ENCODE measurements at places on chromosomes 5 and 9.

DNA sequence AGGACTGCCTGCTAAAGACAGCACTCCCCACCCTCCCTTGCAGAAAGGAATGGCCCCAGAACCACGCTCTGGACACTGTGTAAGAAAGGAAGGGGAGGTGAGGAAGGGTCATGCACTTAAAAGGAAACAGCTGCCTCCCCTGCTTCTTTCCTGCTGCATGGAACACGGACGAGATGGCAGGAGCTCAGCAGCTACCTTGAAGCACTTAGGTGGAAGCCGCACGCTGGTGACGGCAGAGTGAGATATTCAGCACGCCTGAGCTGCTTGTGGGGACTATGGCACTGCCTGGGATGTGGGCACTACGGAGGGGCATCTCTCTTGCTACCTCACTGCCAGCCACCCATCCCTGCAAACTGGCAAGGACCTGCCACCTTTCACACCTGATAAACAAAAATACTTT, 101.5 kb downstream of the VAV2 start:
- no peak for DNase-seq

DNA sequence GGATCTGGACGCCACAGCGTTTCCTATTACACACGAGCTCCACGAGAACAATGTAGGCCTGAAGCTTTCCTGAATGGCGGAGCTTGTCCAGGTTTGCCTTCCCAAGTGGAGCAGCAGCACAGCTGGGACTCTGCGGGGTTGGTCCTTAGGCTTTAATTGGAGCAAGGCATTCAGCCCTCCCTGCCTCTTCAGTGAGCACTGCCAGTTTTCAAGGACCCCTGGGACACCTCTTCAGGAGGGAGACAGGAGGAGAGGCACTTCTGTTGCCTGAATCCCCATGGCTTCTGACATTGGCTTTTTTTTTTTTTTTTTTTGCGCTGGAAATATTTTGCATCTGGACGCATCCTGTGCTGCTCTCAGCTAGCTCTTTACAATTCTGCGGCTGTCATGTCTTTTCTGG, 179.4 kb downstream of the SEMA6A start:
- no peak for DNase-seq

- DNase-seq, result no peak
Measured at GRCh38 chr5:34556509-34556782, 99.7 kb upstream of the RAI14 start.

- no peak for DNase-seq
Measured at GRCh38 chr5:159972538-159973362, 36.2 kb upstream of the TTC1 start.

- DNase-seq, result no peak
Measured at GRCh38 chr9:121217609-121218292, 16.1 kb upstream of the RAB14 start.

- peak; percentile 5 for DNase-seq
Measured at GRCh38 chr5:174309131-174309795, 263.8 kb downstream of the NSG2 start.

DNA sequence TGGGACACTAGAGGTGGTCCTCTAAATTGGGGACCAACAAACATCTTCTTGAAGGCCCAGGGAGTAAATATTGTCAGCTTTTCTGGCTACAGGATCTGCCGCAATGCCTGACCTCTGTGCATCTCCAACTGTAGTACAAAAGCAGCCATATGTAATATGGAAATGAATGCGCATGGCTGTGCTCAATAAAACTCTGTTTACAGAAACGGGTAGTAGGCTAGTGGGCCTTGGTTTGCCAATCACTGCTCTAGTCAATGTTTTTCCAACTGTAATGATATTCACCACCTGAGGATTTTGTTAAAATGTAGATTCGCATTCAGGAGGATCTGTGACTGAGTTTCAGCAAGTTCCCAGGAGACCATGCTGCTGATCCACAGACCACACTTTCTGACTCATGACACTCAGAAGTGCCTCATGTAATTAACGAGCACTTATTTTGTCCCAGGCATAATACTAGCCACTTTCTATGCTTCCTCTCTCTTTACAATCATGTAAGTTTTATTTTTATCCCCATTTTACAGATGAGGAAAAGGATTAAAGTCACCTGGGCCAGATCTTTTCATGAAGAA, 96.9 kb downstream of the MED27 start:
- DNase-seq, result no peak

DNA sequence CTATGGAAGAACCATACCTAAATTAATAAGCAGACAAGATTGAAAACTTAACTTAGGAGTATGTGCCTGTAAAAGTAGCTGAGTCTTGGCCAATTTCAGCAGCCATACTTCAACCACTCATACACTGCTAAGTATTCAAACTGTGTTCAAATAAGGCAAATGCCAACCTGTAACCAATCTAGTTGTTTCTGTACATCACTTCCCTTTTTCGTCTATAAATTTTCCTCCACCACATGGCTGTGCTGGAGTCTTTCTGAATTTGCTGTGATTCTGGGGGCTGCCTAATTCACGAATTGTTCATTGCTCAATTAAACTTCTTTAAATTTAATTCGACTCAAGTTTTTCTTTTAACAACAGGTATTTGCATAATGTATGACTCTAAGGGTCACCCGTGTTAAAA, 184.4 kb downstream of the PLK2 start:
- DNase-seq, result no peak

- DNase-seq, result no peak
Measured at GRCh38 chr9:129133082-129133481, 21.9 kb downstream of the PTPA start.

- DNase-seq, result no peak
Measured at GRCh38 chr5:80466669-80467485, 21.0 kb upstream of the FAM151B start.

Measured in femur (tissue), 1 donor.